ENCODE measurements at places on chromosomes 13 and 19. TPM values are rescaled to one million over a fixed set of nuclear protein-coding genes. Genes with fewer than 3 reads are reported as not detected.

Gene ZNF649
- 12.2 TPM for total RNA-seq

Gene ATXN8OS
- not detected for total RNA-seq

Gene PIK3R2
- 21.1 TPM for total RNA-seq

DNA sequence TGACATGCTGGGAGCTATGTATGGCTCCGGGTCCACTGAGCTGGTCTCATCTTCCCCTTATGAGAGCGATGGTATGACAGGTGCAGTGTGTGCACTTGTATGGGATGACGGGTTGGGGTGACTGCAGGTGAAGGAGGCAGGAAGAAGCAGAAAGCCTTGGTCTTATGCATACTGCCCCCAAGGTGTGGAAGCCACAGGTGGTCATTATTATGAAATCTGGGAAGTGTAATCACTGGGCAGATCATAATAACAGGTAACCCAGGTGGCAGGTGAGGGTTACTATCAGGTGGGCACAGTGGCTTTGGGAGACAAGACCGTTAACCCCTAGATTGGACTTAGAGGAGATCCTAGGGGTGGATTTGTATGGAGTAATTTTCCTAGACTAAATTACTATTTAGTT is 118.0 kb downstream of the RFC3 start:
- no peak overlapping the region for H3K27ac ChIP-seq
- DNase-seq: no peak
- H3K4me1 ChIP-seq: no peaks in the 10 kb centered on the region
- H3K36me3 ChIP-seq: no peaks in the 10 kb centered on the region
- no peak overlapping the region for H3K4me3 ChIP-seq

GRCh38 chr13:97555034-97555433 is 121.1 kb downstream of the RAP2A start:
- no peak for DNase-seq
- no peaks in the 10 kb centered on the region for H3K36me3 ChIP-seq
- no peak overlapping the region for H3K4me3 ChIP-seq

DNA sequence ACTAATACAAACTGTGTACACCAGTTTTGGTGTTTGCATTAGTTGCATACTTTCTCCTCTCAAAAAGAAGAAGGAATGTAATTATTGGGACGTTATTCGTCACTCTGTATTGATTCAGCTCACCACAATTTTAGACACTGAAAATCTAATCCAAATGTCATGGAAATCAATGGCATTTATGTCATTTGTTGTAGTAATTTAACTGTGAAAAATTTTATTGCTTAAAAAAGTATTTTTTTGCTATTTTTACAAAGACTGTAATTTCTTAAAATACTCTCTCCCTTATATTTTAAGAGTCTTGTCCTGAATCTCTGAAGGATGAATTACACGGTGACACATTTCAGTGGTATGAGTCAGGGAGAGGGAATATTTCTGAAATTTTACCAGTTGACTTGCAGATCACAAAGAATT is 2117.6 kb downstream of the PCDH9 start:
- H3K27me3 ChIP-seq: no peaks in the 10 kb centered on the region
- H3K27ac ChIP-seq: no peak overlapping the region
- H3K4me1 ChIP-seq: no peaks in the 10 kb centered on the region
- DNase-seq: no peak

All from activated naive CD8-positive, alpha-beta T cell treated with anti-CD3 and anti-CD28 coated beads for 36 hours (primary cell).